ENCODE measurements at places on chromosomes 2 and 18.

GRCh38 chr2:9473985-9474360, 378 bp upstream of the IAH1 start:
- no peak for DNase-seq

- no peak for DNase-seq
Measured at GRCh38 chr2:58514252-58514651, 273.1 kb upstream of the FANCL start.

- no peak for DNase-seq
Measured at GRCh38 chr2:45435316-45435715, 175.8 kb downstream of the SRBD1 start.

- DNase-seq, result peak; percentile 54
Measured at GRCh38 chr2:143397884-143398614, 268.8 kb downstream of the ARHGAP15 start.

DNA sequence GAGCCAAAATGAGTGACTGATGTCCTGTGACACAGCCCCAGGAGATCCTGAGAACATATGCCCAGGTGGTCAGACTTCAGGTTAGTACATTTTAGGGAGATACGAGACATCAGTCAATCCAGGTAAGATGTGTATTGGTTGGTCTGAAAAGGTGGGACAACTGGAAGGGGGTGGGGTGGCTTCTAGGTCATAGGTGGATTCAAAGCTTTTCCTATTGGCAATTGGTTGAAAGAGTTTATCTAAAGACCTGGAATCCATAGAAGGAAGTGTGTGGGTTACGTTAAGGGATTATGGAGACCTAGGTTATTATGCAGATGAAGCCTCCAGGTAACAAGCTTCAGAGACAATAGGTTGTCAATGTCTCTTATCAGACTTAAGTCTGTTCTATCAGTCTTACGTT, 136.5 kb downstream of the ZNF532 start:
- no peak for DNase-seq

GRCh38 chr2:147293991-147294824, 550.6 kb upstream of the ACVR2A start:
- peak; percentile 3 for DNase-seq

- DNase-seq, result no peak
Measured at GRCh38 chr2:16853088-16853487, 187.5 kb upstream of the CYRIA start.

GRCh38 chr2:128578406-128579390, 260.0 kb upstream of the HS6ST1 start:
- DNase-seq, result no peak
